ENCODE measurements at places on chromosomes 12 and 14.

DNA sequence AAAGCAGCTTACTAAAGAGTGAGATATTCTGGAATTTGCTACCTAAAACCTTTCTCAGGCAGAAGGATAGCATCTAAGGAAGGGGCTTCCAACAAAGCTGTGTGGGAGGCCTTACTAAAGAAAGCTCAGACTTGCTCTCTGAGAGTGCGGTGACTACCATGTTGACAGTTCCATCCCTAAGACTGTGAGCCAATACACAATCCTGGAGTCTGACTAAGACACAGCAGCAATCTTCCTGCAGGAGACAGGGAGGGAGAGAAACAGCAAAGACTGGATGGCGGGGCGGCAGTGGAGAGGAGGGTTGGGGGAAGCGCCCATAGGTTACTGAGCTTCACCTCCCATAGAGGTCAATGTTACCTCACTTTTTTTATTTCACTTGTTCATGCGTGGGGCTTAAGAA lies 70.9 kb downstream of the KITLG start:
- no peak for DNase-seq

- no peak for DNase-seq
Measured at GRCh38 chr12:53193040-53193439, 12.3 kb upstream of the CSAD start.

DNA sequence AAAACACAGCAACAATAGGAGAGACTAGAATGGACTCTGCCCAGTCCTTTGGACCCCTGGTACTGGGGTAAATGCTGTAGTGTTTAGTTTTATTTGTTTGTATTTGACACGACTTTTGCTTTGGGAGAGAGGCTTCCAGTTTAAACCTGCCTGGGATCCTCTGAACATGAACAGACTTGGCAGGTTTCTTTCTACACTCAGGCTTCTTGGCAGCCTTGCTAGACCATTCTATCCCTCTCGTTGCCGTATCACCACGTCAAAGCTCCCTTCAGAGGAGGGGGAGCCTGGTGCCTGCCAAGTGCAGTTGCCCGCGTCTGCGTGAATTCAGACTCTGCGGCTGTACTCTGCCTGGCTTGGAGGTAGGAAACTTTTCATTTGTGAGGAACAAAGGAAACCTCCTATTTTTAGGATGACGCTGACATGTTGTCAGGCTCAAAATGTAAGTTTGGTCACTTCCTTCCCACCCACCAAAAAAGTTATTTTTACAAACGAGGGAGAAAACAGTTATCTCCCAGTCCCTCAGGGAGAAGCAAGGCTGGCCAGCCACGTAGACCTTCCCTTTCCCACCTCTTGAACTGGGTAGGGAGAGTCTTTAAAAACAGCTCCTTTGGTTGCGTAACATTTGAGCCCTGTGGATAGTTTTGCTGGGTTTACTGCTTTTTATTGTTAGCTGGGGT lies 25.9 kb downstream of the CD9 start:
- no peak for DNase-seq

- DNase-seq = no peak
Measured at GRCh38 chr14:105043641-105044040, 21.6 kb downstream of the GPR132 start.

DNA sequence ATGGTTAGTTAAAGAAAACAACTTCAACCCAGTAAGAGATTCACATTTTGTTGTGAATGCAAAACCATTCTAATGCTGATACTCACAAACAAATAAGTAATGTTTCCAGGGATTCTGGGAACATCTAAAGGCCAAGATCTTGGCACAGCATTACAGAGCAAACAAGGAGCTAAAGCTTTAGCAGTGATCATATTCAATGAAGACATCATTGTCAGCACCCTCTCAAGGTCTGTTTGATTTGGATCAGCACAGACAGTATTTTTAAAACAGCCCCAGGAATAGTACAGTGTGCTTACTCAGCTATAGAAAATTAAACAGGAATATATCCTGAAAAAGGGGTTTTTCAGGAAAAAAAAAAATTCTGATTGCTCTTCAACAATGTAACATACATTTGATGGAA lies 71.4 kb downstream of the TMEM260 start:
- no peak for DNase-seq

- no peak for DNase-seq
Measured at GRCh38 chr14:75979071-75979571, 2.7 kb downstream of the TGFB3 start.

GRCh38 chr12:81440001-81440400 lies 319.1 kb downstream of the PPFIA2 start:
- DNase-seq = no peak

DNA sequence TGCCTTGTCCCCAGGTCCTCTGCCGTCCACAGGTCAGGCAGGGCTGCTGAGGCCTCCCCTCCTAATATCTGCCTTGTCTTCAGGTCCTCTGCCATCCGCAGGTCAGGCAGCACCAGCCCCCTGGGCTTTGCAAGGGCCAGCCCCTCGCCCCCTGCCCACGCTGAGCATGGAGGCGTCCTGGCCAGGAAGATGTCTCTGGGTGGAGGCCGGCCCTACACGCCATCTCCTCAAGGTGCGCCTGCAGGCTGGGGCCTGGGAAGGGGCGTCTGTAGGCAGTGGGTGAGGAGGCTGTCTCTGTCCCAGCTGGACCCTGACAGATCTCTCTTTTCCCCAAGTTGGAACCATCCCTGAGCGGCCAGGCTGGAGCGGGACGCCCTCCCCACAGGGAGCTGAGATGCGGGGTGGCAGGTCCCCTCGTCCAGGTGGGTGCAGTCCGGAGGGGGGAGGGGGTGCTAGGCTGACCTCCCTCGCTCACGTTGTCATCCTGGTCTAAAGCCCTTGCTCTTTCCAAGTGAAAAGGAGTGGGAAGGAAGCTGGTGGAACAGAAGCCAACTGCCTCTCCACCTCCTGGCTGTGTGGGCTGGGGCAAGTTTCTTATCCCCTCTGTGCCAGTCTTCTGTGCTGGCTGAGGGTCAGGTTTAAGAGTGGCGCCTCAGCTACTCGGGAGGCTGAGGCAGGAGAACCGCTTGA lies 13.9 kb upstream of the PUS1 start:
- DNase-seq = no peak

GRCh38 chr12:42846782-42847181 lies 257.2 kb upstream of the PRICKLE1 start:
- DNase-seq = no peak

DNA sequence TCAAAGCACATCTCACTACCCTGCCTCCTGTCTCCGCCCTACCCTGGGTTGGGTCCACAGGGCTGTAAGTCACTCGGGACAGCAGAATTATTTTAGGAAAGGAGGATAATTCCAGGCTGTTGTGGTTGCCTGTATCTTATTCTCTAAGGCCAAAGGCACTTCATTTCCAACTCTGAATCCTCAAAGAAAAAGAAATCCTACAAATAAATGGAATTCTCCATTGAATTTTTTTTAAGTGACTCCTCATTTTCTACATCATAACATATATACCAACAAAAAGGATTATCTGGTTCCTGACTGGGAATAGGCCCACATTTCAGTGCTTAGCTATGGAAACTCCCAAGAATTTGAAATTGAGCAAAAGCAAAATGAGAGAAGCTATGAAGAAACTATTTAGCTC lies 186.4 kb downstream of the ITPR2 start:
- no peak for DNase-seq

DNA sequence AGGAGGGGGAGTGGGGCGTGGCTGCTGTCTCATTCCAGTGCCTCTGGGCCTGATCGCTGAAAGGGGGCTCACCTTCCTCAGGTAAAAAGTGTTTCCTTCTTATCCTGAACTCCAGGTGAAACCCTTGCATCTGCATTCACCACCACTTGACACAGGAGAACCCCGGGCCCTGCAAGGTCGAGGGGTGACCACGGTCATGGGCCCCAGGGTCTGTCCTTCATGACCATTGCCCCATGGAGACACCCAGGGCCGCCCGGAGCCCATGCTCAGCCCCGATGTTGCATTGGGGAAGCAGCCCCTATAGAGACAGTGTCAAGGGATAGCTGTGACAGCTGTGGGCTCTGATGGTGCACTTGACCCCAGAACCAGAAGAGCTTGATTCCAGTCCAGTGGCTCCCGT lies 34.4 kb upstream of the DYNC1H1 start:
- DNase-seq = no peak

DNA sequence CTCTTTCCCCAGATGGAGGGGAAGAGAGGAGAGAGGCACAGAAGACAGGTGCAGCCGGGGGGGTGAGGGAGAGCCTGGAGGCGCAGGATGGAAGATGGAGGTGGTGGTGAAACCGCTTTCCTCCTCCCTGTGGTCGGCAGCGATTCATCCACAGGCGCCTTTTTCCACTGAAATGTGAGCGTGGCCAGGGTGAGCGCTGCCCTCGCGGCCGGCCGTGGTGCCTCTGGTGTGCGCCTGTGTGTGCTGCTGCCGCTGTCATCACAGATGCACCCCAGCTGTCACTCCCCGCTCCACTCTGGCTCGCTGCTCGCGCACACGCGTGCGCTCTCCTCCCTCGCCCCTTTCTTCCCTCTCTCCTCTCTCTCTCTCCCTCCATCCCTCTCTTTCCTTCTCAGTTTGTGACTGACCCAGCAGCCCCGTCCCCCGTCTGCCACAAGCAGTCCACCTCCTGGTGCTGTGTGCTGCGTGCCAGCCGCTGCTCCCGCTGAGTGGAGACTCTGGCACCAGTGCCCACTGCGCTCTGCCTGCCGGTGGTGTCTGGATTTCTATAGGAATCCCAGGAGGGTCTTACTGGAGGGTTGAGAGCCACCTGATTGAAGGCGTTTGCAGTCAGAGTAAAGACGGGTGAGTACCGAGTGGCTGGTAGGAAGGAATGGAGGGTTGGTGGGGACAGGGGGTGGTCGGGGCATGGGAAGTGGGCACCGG lies at the start of gene LRTM2:
Gene LRTM2, plus strand, starts transcription at position 375 of the 705 bp plus-strand sequence. CDS start 7,584 bp downstream, outside the sequence.
- no peak for DNase-seq

- no peak for DNase-seq
Measured at GRCh38 chr12:103012884-103013283, 55.4 kb downstream of the ASCL1 start.

GRCh38 chr12:6069437-6070093 lies 54.9 kb downstream of the VWF start:
- DNase-seq = peak; percentile 75

- DNase-seq = no peak
Measured at GRCh38 chr12:62435303-62436163, 31.1 kb upstream of the MON2 start.

DNA sequence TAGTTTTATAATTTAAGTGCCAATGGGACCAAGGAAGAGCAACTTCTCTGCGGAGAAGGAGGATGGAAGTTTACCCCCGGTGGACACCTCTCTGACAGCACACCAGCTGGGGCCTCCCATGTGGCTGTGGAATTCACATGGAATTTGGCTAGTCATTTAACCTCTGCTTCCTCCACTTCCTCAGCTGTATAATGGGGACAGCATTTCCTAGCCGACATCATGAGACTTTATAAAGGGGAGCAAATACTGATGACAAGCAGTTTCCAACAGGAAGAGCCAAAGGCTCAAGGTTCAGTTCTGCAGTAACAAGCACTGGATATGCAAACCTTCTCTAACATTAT lies 7.5 kb downstream of the DUSP6 start:
- DNase-seq = no peak

DNA sequence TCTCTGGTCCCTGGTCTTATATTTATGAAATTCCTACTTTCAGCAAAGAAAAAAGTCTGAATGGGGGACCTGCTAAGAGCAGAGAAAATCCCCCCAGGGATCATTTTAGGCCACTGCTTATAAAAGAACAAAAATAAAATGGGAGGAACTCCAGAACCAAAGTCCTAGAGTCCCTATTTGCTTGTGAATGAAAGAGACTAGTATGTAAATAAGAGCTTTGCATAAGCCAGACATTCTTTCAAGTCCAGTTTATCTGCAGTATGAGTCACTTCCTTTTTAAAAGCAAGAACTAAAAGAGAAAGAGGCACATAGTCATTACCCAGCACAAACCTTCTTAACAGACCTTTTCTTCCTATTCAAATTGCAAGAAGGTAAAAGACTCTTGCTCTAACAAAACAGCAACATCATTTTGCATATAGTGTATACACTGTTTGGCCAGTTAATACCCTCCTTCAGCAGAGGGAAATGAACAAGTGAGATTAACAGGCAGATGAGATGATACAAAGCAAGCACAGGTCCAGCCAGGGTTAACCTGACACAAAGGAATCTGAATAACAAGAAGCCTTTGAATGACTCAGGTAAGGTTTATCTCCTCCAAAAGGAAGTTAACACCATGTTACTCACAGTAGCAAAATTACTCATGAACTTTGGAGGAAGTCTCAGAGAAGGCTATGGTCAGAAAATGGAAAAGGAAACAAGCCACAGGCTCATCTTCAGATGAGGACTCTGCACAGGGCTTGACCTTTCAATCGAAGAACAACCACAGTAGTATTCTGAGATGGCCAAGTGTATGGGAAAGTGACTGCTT lies 87.3 kb downstream of the PHLDA1 start:
- DNase-seq = no peak

- peak; percentile 95 for DNase-seq
Measured at GRCh38 chr14:98953551-98954348, 318.2 kb downstream of the BCL11B start.

- DNase-seq = no peak
Measured at GRCh38 chr12:94421868-94422740, 37.6 kb downstream of the CEP83 start.

DNA sequence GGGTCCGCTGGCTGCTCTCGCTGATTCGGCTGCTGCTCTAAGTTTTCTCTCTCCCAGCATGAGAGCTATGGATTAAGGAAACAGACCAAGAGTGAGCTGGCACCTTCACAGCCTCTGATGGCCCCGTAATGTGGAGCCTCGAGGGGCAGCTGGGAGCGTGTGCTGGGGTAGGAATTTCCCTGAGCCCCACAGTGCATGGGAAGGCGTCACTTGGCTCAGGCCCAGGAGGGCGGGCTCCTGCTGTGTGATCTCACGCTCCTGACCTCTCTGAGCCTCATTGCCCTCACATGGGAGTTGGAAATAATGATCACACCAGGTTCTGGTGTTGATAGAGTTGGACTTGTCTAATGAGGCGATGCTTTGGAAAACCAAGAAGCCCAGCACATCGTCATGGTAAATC lies 238.6 kb upstream of the CRY1 start:
- DNase-seq = no peak

GRCh38 chr14:99728231-99728920 lies 44.3 kb downstream of the CYP46A1 start:
- DNase-seq = peak; percentile 19

GRCh38 chr12:127632461-127632860 lies 634.5 kb upstream of the TMEM132C start:
- DNase-seq = no peak

DNA sequence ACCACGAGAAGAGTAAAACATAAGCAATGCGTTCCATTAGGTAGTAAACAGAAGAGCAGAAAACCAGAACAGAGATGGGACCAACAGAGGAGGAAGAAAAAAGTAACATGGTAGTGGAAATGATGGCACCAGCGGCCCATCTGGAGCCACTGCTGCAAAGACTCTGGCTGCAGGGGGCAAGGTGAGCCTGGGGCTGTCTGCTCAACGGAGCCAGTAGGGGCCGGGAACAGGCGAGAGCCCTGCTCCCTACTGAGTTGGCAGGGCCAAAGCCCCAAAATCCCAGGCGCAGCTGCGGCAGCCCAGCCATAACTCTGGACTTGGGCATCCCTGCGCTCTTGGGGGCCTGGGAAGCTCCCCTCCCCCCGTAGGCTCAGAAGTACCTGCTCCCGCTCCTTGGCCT lies 28.5 kb upstream of the PYGL start:
- no peak for DNase-seq

Measured in omental fat pad (tissue), 4 donors.